ENCODE measurements at places on chromosomes 7 and 10.

GRCh38 chr7:157508477-157508881, 171.7 kb downstream of the DNAJB6 start:
- no peak for DNase-seq

DNA sequence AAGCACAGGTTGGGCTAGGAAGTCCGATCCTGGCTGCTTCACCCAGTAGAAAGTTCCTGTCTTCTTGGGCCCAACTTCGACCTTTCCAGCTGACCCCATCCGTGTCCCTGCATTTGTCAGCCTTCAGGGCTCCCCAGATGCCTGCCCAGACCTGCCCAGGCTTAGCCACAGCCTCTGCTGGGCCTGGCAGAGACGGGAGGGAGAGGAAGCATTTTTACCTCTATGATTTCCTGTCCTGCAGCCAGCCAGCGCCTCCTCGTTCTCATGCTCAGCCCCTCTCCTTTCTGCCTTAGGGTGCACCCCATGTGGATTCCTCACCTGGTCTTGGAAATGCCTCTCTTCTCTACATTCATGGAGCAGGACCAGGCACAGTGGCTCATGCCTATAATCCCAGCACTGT, 3.7 kb downstream of the METTL27 start:
- no peak for DNase-seq

DNA sequence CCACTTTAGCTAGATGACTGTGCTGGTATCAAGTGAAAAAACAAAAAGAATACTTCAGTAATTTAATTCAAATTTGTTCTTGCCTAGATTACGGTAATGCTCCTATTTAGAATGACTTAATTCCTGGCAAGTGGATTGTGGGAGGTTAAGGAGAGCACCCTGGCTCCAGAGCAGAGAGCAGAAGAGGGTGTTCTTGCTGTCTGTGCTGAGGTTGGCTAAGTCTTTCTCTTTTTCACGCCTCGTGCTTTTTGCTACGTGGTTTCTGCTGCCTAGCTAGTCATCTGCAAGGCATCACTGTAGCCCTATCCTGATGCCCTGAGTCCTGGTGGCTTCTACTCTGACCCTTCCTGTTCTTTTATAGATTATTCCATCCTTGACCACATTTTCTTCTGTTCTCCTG, 101.4 kb downstream of the INSYN2A start:
- DNase-seq: no peak

- DNase-seq: no peak
These were observed 55.3 kb downstream of the PAXIP1 start for GRCh38 chr7:154947604-154948003.

DNA sequence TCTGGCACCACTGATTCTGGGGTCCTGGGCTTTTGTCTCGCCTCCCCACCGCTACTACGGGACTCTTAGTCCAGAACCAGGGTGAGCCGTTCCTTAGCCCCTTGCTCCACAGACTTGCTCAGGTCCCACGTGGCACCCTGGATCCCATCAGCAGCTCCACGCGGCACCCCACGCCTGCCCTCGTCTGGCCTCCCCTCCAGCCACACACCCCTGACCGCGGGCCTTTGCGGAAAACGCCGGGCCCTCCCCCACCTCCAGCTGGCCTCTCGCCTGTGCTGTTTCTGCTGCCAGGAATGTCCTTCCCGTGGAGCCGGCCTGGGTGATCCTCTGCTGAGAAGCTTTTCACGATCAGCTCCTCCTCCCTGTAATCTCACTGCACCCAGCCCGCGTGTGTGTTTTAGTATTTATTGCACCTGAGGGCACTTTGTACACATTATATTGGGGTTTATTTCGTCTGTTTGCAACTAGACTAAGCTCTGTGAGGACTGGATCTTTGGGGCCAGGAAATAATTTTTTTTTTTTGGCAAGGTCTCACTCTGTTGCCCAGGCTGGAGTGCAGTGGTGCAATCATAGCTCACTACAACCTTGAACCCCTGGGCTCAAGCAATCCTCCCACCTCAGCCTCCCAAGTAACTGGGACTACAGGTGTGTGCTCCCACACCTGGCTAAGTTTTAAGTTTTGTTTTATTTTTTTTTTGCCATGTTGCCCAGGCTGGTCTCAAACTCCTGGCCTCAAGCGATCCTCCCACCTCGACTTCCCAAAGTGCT, 10.5 kb upstream of the TTYH3 start:
- peak; percentile 52 for DNase-seq

GRCh38 chr10:72511459-72511858, 114.4 kb downstream of the MICU1 start:
- no peak for DNase-seq

GRCh38 chr10:119525116-119525515, 17.4 kb downstream of the RGS10 start:
- no peak for DNase-seq

GRCh38 chr10:120735773-120736371, 115.3 kb upstream of the WDR11 start:
- peak; percentile 30 for DNase-seq

Data from HFFc6 (cell line).